Panc1 (cell line): ENCODE measurements at places on chromosomes 6 and 20. TPM values are rescaled to one million over a fixed set of nuclear protein-coding genes. Genes with fewer than 3 reads are reported as not detected.

GRCh38 chr6:37182736-37183590 lies 13.0 kb downstream of the PIM1 start:
- H3K4me3 ChIP-seq = no peak overlapping the region
- H3K27ac ChIP-seq = no peak overlapping the region
- no peaks in the 10 kb centered on the region for H3K36me3 ChIP-seq
- DNase-seq = no peak
- H3K27me3 ChIP-seq = no peaks in the 10 kb centered on the region

DNA sequence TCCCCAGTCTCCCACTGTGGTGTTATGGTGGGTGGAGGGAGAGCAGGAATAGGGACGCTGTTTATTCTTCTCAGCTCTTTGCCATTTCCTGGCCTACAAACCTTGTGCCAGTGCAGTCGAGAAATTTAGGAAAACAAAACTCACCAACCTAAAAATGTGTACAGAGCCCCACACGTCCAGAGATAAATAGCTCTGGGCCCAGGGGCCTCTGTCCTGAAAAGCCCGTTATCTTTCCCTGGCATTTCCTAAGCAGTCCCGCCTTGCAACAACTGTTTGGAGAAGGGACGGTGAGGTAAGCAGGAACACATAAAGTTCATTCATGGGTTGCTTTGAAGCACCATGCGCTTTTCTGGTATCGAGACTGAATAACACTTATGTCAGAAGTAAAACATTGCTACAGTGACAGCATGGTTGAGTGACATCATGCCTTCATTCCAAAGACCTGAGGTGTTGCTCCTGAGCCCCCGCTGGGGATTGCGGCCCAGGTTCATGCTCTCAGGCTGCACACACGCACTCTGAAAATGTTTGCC lies 80.1 kb upstream of the NXT1 start:
- H3K27ac ChIP-seq = no peak overlapping the region
- H3K36me3 ChIP-seq = no peaks in the 10 kb centered on the region
- no peaks in the 10 kb centered on the region for H3K4me1 ChIP-seq
- H3K4me3 ChIP-seq = no peak overlapping the region
- no peaks in the 10 kb centered on the region for H3K27me3 ChIP-seq

GCLC gene
- total RNA-seq = 37.2 TPM

DNA sequence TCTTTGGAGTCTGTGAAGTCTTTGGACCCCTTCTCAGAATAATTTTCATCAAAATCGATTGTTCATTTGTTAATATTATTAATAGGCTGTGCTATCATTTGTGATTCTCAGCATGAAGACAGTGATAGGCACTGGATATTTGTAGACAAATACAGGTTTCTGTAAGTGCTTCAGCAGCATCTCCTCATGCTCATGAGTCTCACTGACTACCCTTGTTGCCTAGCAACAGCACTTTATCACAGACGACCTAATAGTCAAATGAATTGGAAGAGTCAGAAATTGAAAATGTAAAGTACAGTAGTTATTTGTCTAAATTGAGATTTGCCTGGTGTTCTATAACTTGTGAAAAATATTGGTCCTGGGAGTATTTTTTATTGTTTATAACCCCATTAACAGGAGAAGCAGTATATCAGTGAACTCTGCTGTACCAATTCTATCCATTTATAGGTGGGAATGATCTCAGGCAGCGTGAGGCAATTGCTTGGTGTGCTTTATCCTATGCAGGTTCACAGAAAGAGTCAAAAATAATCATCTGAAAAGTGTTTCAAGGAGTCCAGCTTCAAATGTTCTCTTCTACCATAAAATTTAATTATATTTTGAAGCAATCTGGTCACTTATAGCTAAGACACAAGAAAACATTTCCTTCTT lies 684.6 kb downstream of the RFPL4B start:
- H3K27me3 ChIP-seq = no peaks in the 10 kb centered on the region; the same call in 1 of the 2 replicates
- H3K27ac ChIP-seq = no peak overlapping the region
- no peak overlapping the region for H3K4me3 ChIP-seq
- H3K4me1 ChIP-seq = no peaks in the 10 kb centered on the region
- H3K36me3 ChIP-seq = no peaks in the 10 kb centered on the region

CDSN gene
- total RNA-seq = not detected
